ENCODE measurements at places on chromosomes 7 and 10.

DNA sequence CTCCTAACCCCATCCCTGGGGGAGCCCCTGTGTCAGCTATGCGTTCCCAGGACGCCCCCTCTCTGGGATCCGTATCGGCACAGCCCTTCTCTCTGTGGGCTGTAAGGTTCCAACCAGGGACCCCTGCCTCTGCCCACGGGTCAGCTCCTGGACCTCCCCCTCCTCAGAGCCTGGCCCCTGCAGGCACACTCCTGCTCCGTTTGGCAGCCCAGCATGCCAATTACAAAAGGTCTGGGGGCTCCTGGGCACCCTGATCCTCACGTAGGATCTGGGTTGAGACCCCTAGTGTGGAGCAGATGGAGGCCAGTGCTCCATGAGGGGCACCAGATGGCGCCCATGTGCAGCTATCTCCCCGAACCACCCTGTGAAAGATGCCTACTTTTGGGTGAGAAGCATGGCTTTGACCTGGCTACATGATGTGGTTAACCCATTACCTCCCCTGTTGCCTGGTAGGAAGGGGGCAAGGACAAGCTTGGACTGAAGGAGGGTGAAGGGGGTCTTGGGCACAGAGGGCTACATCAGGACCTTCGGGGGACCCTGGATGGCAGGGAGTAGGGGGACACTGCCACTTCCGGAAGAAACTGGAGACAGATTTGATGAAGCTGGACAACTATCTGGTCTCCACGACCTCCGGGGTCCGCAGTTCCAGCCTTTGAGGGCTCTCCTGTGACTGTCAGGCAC lies 9.0 kb downstream of the TACR2 start:
- no peak for DNase-seq

DNA sequence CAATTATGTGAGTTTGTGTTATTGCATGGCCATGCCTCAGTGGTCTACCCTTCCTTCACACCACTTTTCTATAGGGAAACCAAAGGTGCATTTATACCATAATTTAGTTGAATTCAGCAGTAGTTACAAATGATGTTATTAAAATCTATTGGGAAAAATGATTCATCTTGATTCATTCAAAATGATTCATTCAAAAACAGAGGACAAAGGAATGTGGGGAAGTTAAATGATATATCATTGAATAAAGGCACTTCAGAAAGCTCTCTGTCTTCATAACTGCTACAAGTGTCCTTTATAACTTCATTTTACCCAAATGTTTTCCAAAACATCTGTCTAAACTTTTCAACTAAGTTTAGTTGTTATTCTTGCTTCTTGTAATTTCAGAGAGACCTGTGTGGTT lies 722.9 kb downstream of the GRM8 start:
- DNase-seq, result no peak

GRCh38 chr7:80924090-80924489 lies 5.2 kb upstream of the SEMA3C start:
- no peak for DNase-seq

- DNase-seq, result no peak
Measured at GRCh38 chr7:26340476-26341018, 48.9 kb downstream of the SNX10 start.

- no peak for DNase-seq
Measured at GRCh38 chr10:18486438-18486837, 164.9 kb downstream of the NSUN6 start.

- no peak for DNase-seq
Measured at GRCh38 chr10:49173201-49173772, 14.9 kb downstream of the TMEM273 start.

GRCh38 chr10:33253411-33253810 lies 81.1 kb downstream of the NRP1 start:
- DNase-seq, result no peak

DNA sequence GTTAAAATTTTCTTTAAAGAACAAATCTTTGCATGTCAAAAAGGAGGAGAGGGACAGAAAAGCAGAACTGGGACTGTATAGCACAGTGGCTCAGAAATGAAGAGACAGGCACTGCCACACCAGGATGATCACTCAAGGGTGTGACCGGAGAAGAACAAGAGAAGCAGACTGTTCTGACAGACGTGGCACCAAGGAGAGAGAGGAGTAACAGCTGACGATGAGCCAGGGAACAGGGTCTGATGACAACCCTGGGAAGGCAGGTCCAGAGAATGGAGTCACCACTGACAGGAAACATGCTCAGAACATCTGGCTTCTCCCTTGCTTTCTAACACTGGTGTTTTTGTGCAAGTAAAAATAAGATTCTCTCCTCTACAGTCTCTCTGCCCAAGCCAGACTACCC lies 14.6 kb upstream of the VAX1 start:
- no peak for DNase-seq

DNA sequence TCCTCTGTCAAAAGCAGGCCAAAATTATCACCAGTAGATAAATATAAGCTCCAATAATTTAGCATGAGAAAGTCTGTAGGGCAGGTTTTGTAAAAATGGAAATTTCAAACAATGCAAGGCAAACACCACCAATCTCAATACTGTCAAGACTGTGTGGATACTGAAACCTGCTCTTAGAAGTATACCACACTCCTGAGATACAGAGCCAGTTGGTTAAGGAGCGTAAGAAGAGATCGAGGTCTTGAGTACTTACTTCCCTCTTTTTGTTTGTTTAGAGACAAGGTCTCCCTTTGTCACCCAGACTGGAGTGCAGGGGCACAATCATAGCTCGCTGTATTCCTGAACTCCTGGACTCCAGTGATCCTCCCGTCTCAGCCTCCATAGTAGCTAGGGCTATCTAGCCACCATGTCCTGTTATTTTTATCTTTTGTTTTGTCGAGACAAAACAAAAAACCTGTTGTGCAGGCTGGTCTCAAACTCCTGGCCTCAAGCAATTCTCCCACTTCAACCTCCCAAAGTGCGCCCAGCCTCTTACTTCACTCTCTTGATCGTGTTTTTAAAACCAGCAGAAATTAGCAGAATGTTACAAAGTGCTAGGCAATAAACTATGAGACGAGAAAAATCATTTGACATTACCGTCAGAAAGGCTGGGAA lies 205.7 kb downstream of the PARD3 start:
- DNase-seq, result no peak

DNA sequence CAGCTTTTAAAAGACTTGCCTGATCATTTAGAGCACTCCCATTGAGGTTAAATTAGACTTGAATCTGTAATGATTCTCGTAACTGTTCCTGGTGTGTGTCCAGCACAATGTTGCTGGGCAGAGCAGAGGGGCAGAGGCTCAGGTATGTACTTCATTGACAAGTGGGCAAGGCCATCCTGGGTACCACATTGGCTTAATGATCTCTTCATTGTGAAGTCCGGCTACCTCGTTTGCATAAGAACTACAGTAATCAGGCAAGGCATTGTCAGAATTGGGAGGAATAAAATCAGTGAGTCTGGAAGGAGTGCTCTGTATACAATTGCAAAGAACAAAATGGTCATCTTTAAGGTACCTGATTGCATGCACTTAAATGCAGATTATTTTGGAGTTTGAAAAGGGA lies 6.1 kb downstream of the RPS24 start:
- no peak for DNase-seq

DNA sequence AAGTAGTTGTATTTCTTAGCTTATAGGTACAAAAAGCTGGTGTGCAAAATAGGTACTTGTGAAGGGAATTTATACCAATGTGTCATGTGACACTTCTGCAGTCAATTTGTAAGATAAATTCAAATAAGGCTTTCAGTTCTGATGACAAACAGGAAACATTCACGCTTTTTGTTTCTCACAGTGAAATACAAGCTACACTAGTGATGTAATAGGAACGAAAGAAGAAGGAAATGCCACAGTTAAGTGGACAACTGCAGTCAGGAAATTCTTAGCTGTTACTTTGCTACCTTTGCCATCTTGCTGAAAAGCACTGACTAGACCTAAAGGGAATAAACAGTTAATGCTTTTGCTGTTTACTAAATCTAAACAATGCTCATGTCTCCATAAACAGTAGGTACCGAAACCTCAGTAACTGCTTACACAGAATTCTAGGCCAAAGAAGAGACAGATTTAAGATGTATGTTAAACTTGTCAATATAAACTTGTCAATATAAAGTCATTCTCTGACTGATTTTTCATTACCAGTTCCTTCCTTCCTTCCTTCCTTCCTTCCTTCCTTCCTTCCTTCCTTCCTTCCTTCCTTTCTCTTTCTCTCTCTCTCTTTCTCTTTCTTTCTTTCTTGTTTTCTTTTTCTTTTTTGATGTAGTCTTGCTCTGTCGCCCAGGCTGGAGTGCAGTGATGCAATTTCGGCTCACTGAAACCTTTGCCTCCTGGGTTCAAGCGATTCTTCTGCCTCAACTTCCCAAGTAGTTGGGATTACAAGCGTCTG lies 10.1 kb downstream of the OTUD1 start:
- DNase-seq, result no peak

DNA sequence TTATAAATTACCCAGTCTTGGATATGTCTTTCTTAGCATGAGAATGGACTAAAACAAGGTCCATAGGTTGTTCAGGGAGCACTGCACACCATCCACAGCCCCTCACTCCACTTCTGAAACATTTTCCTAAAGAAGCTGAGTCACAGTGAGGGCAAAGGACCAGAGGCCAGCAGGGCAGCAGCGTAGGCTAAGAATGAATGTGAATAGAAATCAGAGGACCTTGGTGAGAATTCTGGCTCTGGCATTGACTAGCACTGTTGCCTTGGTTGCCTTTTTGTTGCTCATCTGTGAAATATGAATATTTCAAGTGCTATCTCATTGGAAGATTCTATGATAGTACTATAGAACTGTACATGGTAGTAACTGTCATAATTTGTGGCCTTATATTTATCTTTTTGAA lies 41.7 kb upstream of the TOMM7 start:
- DNase-seq, result no peak

DNA sequence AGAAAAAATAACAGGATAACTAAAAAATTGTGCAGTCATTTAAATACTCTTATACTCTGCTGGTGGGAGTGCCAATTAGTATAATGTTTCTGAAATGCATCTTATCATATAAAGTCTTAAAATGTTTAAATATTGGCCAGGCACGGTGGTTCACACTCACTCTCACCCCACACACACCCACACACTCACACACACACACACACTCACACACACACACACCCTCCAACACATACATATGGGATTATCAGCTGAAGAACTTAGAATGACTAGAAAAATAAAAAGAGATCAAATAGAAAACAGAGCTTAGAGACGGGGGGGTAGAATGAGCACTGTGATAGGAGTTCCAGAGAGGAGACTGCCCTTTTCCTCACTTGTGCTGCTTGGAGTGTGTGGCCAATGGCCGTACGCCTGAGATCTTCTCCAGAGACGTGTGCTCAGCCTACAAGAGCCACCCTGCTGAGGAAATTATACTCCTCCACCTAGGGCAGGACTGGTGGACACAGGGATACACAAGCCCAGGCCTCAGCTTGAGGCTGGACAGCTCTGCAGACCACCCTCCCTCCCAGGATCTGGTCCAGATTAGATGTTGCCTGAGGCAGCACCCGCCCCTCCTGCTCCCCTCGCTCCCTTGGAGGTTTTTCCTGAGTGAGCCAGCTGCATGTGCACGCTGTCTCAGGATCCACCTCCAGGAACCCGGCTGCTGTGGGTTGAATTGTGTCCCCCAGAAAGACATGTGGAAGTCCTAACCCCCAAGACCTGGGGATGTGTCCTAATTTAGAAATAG lies 26.5 kb upstream of the PRKAG2 start:
- no peak for DNase-seq

GRCh38 chr10:121579656-121580055 lies 18.6 kb downstream of the FGFR2 start:
- DNase-seq, result no peak

DNA sequence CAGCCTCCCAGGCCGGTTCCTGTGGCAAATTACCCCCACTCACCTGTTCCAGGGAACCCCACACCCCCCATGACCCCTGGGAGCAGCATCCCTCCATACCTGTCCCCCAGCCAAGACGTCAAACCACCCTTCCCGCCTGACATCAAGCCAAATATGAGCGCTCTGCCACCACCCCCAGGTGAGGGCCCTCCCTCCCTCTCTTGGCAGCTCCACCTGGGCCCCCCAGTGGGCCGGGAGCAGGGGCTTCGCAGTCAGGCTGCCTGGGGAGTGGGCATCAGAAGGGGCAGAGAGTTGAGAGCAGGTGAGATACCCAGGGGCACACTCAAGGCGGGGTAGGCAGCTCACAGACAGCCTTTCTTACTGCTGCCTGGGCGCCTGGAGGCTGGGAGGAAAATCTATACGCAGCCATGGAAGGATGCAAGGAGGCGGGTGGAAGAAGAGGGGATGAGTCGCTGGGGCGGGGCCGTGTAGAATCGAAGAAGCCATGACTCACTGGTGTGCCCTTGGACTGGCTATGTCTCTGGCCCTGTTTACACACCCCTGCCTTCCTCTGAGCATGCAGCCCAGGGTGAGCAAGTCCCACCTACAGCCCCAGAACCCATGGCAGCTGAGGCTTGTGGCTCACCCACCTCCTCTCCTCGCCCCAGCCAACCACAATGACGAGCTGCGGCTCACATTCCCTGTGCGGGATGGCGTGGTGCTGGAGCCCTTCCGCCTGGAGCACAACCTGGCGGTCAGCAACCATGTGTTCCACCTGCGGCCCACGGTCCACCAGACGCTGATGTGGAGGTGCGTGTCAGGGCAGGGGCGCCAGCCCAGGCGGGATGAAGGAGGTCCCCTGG lies 48.6 kb upstream of the PPIF start:
- DNase-seq, result no peak

DNA sequence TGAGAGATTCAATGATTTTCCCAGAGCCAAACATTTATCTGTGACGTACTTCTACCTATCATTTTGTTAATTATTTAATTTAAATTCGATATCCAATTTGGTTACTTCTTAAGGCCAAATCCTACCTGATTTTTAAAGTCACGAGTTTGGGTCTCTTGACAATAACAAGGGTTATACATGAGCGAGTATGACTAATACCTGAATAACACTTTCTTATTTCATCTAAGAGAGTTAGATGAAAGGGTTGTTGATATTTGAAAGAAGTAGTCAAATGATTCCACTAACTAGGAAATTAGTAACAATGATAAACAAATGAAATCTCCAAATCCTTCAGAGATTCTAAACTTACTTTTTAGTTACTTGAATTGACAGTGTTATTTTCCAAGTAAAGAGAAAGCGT lies 1086.9 kb downstream of the XPNPEP1 start:
- no peak for DNase-seq

GRCh38 chr7:18515067-18515466 lies 19.5 kb downstream of the HDAC9 start:
- DNase-seq, result no peak

DNA sequence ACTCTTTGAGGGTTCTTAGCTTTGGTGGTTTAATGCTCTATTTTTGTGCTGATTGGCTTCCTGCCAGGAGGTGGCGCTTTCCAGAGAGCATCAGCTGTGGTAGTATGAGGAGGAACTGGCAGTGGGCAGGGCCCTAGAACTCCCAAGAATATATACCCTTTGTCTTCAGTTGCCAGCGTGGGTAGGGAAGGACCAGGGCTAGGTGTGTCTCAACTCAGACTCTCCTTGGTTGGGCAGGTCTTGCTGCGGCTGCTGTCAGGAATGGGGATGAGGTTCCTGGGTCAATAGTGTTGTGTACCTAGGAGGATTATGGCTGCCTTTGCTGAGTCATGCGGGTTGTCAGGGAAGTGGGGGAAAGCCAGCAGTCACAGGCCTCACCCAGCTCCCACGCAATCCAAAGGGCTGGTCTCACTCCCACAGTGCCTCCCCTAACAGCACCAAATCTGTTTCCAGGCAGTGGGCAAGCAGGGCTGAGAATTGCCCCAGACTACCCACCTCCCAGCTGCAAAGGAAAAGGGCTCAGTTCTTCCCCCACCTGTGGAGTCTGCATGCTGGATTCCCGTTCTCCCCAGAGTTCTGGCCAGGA lies 191.5 kb downstream of the PHTF2 start:
- DNase-seq, result no peak

Data from hippocampal formation (tissue), 2 donors.